ENCODE measurements at places on chromosomes 16 and 17.

DNA sequence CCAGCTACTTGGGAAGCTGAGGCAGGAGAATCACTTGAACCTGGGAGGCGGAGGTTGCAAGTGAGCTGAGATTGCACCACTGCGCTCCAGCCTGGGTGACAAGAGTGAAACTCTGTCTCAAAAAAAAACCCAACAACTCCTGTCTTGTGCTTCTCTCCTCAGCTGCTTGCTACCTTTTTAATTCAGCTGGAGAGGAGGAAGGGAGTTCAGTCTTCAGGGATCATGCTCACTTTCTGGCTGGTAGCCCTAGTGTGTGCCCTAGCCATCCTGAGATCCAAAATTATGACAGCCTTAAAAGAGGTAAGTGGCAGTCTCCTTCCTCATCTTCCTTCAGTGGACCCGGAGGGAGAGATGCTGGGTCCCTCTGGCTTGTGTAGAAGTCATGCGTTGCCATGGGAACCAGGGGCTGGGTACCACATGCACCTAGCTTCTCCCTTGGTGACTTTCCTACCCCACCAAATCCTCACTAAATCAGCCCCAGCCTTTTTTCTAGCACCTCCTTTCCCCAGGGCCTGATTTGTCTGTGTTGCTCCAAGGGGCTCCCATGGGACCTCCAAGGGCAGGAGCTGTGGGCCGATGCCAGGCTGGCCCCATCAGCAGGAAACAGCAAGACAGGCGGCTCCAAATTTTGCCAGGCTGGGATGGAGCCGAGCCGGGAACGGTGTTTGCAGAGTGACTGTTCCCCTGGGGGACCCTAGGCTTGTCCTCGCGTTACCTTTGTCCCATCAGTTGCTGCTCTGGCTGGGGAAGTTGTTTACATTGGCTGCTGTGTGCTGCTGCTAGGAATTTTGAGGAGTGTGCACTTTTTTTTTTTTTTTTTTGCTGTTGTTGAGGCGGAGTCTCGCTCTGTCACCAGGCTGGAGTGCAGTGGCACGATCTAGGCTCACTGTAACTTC is 65.2 kb downstream of the ABCC1 start:
- DNase-seq, result no peak

DNA sequence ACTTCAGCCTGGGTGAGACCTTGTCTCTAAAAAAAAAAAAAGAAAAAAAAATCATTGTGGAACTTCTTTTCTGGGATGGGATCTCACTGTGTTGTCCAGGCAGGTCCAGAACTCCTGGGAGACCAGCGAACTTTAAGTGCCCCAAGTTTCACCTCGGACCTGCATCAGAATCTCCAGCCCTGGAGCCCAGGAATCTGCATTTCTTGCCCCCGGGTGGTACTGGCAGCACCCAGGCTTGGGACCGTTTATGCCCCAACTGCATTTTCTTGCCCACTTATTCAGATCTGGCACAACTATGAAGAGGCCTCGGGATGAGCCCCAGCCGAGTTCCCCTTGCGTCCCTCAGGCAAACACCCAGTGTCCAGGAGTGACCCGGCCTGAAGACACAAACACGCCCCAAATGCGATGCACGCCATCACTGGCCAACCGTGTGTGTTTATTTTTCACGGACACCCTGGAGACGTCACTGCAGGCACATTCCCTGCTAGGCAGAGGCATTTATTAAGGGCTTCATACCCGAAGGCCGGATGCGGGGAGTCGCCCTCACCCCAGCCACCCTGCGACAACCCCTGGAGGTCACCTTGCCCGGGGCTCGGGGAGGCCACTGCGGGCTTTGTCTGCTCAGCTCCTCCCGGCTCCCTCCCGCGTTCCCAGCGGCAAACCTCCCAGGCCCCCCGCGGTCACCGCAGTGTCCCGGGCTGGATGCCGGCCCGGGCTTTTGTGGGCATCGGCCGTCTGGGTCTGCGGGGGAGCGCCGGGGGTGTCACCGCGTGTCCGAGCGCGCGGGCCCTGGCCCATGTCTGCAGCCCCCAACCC is 684 bp upstream of the SPIRE2 start:
- no peak for DNase-seq

GRCh38 chr17:31310886-31311285 is 3.0 kb downstream of the EVI2B start:
- DNase-seq, result no peak

GRCh38 chr17:44053125-44053872 is 13.2 kb downstream of the LSM12 start:
- DNase-seq, result no peak

- DNase-seq, result no peak
Observed at GRCh38 chr16:85989863-85990643, 91.1 kb downstream of the IRF8 start.

DNA sequence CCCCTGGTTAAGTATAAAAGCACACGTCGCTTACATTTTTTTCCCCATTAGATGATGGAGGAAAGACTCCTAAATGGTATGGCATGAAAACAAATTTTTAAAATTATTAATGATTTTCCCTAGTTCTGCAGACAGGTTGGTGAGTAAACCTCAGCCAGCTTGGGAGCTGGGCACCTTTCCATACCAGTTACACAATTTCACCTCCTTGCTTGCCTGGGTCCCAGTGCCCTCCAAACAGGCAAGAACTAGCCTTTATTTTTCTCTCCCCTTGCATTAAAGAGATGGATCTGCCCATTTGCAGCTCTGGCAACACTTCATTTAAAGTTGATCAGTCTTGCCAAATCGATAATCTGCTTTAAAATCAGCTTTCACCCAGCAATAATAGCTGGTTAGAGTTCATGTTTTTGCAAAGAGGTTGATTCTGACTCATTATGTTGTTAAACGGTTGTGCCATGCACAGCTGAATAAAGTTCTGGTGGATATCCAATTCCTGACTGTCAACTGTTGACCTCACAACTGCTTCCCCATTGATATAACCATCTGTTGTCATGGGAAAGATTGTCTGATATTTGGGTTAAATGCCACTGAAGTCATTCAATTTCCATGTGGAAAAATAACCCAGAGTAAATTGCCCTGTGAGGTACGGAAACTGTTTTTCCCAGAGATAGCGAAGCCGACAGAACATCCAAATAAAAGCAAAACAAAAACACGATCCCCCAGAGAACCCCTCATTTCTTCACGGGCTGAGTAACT is 1.3 kb downstream of the C17orf58 start:
- DNase-seq, result no peak
